ENCODE measurements at places on chromosomes 2 and 18.

DNA sequence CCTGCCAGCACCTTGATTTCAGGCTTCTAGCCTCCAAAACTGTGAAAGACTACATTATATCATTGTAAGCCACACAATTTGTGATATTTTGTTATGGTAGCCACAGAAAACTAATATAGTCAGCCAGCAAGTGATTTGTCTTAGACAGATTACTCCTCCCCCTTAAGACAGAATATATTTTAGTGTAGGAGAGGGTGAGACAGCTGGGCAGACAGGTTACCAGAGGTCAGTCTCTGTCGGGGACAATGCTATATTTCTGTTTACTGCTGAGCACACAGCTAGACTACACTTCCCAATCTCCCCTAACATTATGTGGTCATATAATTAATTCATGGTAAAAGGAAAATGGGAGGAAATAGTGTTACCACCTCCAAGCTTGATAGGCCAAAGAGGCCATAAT is 185.8 kb upstream of the PIK3C3 start:
- DNase-seq, result no peak

GRCh38 chr2:55010149-55010591 is 40.1 kb downstream of the RTN4 start:
- DNase-seq, result peak; percentile 62

- DNase-seq, result no peak
Observed at GRCh38 chr2:229852565-229852964, 69.2 kb downstream of the TRIP12 start.

DNA sequence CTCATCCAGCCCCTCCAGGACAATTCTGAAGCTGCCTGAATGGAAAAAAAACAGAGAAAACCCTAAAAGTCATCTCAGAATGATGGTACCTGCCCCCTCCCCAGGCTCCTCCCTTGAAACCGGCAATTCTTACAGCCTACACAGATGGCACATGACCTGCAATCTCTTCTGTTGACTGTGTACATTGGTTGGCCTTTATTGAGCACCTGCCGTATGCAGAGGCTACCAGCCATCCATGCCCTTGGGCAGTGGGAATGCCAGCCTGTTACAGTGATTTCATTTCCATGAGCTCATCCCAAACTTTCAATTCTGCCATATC is 57.1 kb downstream of the EMX1 start:
- no peak for DNase-seq

DNA sequence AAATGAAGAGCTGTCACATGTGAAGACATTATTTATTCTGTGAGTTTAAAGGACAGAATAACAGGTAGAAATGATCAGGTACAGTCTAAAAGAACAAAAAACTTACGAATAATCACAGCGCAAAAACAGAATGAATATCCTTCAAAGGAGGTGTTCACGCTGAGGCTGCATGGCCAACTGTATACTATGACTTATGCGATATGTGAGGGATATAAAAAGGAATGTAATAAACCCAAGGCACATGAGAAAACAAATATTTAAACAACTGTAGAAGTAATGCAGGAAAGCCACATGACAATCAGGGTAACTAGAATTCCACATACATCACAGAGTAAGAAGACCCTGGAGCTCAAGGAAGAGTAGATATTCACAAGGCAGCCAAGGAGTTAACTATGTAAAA is 81.3 kb downstream of the RTTN start:
- no peak for DNase-seq

DNA sequence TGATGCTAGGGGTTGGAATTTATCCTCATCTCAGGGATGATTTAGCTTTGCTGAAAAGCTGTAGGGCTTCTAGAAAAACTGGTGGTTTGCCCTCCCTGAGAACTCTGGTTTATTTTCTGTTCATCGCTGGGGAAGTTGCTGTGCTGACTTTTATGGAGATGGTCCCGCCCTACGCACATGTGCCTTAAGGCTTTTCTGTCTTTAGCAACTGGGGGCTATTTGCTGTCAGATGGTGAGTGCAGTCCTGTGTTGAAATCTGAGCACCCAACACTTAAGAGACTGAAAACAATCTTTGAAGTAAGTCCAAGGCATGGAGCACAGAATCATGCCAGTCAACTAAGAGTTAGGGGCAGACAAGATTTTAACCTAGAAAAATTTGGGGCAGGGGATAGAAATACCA is 2148.4 kb upstream of the CELF4 start:
- DNase-seq, result no peak
